ENCODE measurements at places on chromosomes 7 and 10.

GRCh38 chr10:1384026-1384425, 327.8 kb downstream of the WDR37 start:
- DNase-seq: no peak

DNA sequence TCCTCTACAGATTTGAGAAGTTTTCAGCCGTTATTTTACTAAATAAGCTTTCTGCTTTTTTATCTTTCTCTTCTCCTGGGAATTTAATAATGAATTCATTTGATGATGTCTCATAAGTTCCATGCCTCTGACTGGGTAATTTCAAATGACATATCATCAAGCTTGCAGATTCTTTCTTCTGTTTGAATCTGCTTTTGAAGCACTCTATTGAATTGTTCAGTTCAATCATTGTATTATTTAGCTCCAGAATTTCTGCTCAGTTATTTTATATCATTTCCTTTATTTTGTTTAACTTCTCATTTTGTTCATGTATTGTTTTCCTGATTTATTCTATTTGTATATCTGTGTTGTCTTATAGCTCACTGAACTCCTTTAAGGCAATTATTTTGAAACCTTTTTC, 196.9 kb upstream of the CNTNAP2 start:
- no peak for DNase-seq

DNA sequence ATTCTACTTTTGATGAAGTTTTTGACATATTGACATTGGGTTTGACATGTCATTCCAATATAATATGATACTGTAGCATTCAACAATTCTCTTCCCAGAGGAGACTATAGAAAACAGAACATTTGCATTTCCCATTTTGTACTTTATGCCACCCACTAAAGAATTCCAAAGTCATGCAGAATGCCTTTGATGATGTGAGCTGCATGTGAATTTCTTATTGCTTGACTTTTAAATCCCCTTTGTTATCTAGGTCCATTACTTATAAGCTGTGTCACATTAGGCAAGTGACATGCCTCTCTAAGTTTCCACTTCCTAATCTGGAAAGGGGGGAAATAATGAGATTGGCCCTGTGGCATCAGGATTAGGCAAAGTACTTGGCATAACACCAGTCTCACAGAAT, 436.7 kb downstream of the AUTS2 start:
- DNase-seq: no peak

DNA sequence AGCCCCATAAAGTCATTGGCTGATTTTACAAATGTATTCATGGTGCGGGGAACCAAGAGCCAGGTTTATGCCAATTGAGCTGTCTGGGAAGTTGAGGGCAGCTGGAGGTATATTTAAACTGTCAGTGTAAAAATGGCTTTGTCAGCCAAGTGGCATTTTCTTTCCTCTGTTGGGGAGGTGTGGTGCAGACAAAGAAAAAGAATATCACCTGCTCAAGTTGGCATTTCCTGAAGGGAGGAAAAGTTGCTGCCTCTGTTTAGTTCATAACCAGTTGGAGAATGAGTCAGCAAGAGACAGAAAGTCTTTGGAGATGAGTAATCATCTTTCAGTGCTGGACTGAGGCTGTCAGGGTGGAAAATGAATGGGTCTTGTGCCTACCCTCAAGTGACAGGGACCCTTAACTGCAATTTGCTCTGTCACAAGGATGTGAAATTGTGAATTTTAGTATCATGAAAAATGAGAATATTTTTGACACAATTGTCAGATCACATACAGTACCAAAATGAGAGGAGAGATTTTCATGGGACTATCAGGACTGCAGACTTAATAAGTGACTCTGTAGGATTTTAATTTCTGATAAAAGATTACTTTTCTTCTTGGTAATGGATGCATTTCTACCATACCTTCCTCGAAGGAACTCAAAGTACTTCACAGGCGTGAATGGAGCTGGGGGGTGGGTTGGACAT, 137.3 kb downstream of the ANLN start:
- DNase-seq: no peak

- DNase-seq: no peak
Observed at GRCh38 chr10:48940372-48940771, 732 bp upstream of the LRRC18 start.

DNA sequence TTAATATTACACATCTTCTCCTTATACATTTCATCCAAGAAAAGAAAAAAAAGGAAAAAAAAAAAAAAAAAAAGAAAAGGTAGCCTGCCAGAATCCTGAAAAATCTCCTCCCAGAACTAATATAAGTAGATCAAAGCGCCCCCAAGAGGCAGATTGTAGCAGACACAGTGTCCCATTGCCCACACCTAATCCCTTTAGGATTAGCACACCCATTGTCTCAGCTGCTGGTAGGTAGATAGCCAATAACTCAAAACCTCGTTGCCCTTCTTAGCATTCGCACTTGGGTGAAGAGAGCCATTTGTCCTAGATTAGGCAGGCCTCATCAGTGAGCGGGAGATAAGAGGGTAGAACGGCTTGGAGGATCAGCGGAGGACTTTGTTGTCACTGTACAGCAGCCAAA, 100.2 kb upstream of the SORCS1 start:
- DNase-seq: no peak

- no peak for DNase-seq
Observed at GRCh38 chr10:6062101-6062771, at the start of gene IL2RA. Gene IL2RA, minus strand, starts transcription at chr10:6062367. Its CDS starts 216 bp downstream, at chr10:6062151.

Measured in stimulated activated CD8-positive, alpha-beta memory T cell treated with anti-CD3 and anti-CD28 coated beads, Interleukin-12 subunit alpha, Interleukin-12 subunit beta, amount 100 ng/mL, for 1 hour (primary cell).